ENCODE measurements at places on chromosomes 6 and 20. TPM values are rescaled to one million over a fixed set of nuclear protein-coding genes. Genes with fewer than 3 reads are reported as not detected.

GRCh38 chr20:58634059-58634458 lies 17.0 kb upstream of the STX16 start:
- DNase-seq, result no peak

DNA sequence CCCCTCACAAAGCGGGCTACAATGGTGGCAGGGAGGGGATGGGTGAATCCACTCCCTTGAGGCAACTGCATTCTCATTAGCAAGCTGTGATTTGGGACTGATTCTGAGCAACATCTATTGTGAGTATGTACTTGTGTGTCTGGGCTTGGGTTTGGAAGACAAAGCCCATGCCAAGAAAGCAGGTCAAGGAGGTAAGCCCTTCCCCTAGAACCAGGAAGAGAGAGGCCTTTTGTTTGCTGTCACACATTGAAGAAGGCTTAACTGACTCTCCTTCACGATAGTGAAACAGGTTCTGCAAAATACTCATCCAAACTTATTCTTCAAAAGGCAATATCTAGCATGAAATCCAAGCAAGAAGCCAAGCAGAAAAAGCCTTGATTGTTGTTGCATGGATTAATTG lies 403.1 kb upstream of the ID4 start:
- no peak for DNase-seq

GRCh38 chr20:50029697-50030461 lies 47.1 kb downstream of the SNAI1 start:
- DNase-seq, result no peak

Gene THBD
- total RNA-seq, result 25.7 TPM

Gene ADGRF1
- not detected for total RNA-seq

DNA sequence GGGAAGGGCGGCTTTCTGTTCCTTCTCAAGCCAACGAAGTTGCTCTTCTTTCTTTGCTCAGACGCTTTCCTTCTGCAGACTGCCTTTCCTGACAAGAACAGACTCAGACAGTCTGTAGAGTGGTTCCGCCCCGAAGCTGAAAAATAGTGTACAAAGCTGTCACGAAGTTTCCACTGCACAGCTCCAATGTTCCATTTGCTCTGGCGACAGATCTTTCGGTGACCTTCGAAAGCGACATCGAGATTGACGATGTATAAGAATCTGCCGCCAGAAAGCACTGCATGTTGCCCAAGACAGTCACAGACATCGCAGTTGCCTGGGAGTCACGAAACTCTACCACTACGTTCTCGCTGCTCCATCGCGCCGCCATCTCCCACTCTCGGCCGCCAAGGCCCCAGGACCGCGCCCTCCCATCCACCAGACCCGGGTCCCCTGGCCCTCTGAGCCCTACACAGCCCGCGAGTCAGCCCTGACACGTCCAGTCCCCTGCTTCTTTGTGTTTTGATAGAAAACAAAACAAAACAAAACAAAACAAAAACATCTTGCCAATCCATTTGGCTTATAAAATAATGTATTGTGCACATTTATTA lies 42.1 kb upstream of the ZNF184 start:
- no peak for DNase-seq

Gene GJA10
- not detected for total RNA-seq

- no peak for DNase-seq
Observed at GRCh38 chr6:163369141-163369540, 45.4 kb upstream of the QKI start.

DNA sequence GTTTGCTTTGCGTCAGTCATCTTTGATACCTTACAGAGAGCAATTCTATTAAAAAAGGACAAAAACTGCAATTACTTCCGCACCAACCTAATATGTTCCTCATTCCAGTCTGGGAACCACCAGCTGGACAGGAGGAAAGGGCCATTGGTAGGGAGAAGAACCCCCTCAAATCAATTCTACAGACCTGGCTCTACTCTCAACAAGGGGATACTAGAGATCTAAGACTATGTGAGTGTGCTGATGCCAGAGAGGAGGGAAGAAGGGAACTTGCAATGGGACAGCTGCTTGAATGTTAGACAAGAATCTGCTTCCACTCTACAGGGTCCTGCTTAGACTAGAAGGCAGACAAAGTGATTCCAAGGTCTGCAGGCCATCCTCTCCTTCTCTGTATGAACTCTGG lies 13.3 kb downstream of the MRPS18A start:
- DNase-seq, result no peak

GRCh38 chr20:33299111-33299603 lies 16.1 kb downstream of the BPIFB1 start:
- no peak for DNase-seq

- no peak for DNase-seq
Observed at GRCh38 chr6:37727996-37728395, 30.3 kb upstream of the MDGA1 start.

DNA sequence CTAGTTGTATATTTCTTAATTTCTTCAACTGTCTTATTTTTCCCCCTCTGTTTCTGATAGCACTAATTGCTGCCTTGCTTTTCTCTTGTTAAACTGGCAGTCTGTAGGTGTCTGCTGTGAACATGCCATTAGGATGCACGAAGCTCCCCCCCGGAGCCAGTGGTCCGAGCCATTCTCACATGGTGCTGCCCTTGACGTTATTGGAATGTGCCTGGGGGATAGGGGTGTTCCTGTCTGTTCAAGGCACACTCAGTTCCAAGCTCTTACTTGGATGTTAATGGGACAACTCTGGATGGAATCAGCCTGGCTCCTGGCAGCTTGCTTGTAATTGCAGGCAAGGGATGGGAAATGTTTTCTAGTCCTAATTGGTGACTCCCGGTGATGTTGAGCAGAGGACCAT lies 68.4 kb downstream of the RREB1 start:
- DNase-seq, result no peak

DNA sequence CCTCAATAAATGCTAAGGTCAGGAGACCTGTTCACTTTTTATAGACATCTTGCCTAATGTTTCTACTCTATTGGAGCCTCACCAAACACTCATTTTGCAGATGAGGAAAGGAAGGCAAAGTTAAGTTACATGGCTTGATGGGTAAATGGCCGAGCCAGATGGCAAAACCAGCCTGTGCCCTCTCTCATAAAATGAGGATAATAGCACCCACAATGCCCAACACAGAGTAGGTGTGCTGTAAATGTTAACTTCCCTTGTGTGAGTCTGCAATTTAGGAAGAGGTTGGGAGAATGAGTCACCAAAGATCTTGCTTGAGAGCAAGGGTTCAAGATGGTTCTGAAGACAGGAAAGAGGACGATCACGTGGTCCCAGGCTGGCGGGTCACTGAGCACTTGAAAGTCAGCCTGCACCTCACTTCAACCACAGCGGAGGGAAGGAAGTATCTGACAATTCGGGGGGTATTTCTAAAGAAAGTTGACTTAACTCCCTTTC lies 3.3 kb downstream of the KCNK5 start:
- DNase-seq, result no peak

Gene TFAP2A
- not detected for total RNA-seq

DNA sequence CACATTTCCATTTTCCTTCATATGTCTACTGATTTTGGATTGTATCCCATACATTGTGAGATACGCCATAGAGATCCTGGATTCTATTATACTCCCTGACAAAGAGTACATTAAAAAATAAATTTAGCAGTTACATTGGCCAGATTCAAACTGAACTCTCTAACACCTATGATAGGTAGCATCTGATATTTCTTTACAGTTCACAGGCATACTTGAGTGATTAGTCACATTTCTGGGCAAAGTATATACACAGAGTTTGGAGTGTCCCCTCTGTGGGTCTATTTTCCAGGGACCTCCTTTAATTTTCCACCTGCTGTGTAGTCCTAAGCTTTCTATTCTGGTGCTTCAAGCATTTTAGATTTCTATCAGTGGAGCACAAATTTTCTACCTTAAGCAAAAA lies 96.4 kb downstream of the TBC1D32 start:
- no peak for DNase-seq

DNA sequence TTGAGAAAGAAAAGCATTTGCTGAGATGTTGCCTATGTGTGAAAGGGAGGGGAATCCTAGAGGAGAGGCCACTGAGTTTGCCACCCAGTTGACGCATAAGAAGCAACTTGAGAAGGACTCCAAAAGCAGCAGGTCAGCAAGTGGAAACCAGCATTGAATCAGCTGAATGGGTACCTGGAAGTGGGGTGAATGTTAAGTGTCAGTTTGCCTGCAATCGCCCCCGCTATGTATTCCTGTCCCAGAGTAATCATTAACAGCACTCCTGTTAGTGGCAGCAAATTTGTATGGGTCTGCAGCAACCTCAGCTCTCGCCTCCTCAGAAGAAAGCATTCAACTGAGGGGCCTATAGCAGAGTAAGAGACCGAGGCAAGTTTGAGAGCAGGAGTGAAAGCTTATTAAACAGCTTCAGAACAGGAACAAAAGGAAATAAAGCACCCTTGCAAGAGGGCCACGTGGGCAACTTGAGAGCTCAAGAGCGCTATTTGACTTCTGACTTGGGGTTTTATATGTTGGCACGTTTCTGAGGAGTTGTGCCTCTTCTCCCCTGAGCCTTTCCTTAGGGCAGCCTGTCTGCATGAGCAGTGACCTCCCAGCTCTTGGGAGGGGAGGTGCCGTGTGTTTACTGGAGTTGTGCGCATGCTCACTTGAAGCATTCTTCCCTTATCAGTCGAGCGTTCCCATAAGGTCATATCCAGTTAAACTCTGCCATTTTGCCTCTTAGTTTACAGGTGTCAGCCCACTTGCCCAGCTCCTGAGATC lies 122.6 kb upstream of the PHACTR1 start:
- DNase-seq, result no peak

DNA sequence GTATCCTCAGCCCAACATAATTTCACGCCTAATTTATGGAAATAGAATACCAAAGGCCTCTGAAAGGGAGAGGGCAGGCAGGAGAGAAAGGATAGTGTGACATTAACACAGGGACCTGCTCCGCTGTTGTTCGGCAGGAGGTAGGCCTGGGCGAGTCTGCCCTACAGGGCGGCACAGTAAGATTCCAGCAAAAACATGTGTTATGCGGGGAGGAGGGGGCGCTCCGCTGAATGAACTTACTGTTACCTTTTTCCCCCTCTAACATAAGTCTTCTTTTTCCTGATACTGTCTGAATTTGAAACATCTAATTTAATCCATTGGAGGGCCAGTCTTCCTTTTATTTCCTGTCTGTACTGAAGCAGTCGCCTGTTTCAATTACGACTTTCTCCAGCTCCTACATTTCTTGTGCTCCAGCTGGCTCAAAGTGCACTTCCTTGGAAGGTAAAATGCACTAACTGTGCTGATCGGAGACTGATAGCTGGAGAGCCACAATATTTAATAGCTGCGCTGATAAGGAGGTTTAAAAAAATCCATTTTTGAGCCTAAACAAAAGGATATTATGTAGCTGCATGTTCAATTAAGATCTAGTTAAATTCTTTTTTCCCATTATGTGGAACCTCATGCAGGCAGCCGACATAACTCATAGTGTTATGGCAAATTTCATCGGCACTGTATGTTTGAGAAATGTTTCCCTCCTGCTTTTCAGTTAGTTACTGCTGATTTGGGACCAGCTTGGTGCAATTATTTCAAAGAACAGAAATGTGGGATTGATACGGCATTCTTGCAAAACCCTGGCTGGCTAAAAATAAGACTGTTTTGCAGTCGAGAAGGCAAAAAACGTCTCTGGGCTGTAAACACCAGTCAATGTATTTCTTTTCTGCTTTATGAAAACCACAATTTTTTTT lies 193.0 kb downstream of the FOXC1 start:
- no peak for DNase-seq

GRCh38 chr6:3366596-3367413 lies 90.0 kb downstream of the SLC22A23 start:
- DNase-seq, result no peak

- DNase-seq, result no peak
Observed at GRCh38 chr20:38067717-38068365, 34.3 kb downstream of the RPRD1B start.

Gene MYO6
- total RNA-seq, result 5.4 TPM

DNA sequence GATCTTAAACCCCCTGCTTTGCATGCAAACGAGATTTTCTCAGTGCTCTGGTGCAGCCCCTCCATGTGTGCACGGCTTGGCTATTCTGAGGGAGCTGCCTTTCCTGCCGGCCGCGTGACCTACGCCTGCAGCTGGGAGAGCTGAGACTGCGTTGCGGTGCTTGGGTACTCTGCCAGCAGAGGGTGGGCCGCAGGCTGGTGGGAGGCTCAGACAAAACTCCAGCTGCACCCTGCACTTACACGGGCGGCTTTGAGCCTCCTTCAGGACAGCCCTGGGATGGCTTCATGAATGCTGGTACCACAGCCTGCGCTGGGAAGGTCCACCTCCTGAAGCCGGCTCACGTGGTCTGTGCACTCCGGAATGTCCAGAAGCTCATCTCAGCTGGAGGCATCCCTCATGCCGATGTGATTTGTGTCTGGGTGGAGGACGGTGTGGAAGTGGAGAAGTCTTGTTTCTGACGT lies 223.7 kb downstream of the DLL1 start:
- no peak for DNase-seq

DNA sequence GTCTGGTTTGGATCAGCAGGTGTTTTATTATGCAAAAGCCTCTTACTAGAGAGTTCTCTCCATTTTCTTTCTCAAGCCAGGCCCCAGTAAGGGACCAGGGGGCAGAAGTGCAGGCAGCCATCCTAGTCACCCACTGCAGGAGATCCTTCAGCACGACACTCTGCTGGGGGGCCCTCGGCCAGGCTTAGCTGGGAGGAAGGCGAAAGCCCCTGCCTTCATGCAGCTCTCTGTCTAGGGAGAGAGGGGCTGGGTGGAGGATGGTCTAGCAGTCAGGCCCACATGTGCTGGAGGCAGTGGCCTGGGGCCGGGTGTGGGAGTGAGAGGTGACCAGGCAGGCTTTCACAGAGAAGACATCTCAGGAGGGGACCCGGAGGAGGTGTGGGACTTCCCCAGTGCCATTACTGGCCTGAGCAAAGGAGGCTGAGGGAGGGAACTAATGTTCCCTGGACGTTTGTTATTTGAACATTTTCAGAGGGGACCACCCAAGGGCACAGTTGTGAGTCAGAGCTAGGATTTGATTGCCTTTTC lies 33.5 kb upstream of the VSTM2L start:
- no peak for DNase-seq

DNA sequence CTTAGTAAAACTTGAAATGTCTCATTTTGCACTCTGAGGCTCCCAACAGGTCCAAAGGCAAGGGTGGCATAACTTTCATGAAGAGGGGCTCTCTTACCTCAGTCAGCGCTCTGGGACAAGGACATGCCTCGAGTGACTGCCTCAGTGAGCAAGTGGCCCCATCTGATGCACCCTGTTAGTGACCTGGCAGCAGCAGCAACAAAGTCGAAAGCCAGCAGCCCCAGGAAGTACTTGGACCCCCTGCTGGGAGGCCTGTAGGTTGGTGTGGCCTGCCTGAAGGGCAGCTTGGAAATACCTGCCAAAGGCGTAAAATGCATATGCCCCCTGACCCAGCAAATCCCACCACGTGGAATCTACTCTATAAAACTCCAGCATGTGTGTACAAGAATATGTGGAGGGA lies 13.2 kb downstream of the MAP1LC3A start:
- no peak for DNase-seq

Gene DLK2
- not detected for total RNA-seq

Gene HLA-DMA
- total RNA-seq, result 3.6 TPM
